H9 (cell line): ENCODE measurements at places on chromosomes 16 and 17.

DNA sequence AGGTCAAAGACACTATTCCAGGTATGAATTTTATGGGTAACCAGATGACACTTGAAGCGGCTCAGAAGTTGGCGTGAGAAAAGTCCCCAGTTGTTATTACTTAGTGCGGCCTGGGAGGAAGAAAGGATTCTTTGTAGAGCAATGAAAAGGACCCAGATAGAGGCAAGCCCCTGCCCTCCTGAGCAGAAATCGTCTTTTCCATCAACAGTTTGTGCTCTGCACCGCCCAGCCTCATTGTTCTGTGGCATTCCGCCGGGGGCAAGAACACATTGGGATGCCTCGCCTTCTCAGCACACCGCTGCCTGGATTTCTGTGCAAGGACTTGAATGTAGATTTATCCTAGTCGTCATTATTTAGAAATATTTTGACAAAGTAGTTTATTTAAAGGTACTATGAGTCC is 32.7 kb upstream of the CRHR1 start:
- DNase-seq: no peak

DNA sequence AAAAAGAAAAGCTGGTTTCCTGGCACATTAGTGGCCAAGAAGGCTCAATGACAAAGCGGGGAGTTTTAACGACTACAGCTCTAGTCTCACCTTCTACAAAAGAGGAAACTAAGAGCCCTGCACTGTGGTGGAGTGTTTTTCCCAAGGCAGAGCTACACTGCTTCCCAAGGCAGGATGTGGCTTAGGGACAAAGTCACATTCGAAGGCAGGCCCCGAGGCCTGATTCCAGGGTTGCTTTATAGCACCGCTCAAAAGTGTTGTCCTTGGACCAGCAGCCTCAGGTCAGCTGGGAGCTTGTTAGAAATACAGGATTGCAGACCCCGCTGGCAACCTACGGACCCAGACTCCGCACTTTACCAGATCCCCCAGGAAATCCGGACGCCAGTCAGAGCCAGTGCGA is 23.8 kb downstream of the TMEM92 start:
- no peak for DNase-seq

- DNase-seq: no peak
These were observed 2.1 kb downstream of the HCRT start for GRCh38 chr17:42182927-42183734.

DNA sequence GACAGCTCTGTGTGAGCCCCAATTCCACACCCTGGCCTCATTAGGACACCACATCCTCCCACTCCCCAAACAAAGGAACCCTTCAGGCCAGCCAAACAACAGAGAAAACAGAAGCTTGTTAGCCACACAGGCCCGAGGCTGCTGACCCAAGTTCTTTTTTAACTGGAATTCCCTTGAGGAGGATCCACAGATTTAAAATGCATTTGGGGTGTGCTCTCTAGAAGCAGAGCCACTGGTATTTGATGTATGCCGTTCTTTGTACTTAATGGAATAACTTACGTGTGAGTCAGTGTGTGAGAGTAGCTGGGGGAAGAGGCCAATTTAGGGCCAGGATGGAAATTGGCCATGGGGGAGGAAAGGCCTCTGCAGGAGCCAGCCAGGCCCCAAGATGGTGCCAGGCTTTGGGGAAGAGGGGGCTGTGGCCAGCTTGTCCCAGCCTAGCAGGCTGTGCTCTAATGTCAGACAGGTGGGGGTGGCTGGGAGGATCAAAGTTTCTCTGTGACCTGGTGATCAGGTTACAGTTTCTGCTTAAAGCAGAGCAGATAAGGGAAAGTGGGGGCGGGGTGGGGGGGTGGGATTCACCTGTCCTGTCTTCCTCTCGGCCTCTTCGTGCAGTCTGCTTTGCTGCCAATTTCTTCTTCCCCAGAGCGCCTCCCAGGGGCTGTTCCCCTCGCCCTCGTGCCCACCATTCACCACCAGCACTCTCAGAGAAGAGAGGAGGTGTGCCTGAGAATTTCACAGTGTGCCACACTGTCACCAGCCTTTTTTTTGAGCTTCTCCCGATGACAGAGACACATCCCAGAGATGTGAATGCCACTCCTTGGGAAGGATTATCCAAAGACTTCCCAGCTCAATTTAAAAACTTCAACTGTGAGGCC is 50.8 kb downstream of the TOM1L2 start:
- peak; percentile 86 for DNase-seq

DNA sequence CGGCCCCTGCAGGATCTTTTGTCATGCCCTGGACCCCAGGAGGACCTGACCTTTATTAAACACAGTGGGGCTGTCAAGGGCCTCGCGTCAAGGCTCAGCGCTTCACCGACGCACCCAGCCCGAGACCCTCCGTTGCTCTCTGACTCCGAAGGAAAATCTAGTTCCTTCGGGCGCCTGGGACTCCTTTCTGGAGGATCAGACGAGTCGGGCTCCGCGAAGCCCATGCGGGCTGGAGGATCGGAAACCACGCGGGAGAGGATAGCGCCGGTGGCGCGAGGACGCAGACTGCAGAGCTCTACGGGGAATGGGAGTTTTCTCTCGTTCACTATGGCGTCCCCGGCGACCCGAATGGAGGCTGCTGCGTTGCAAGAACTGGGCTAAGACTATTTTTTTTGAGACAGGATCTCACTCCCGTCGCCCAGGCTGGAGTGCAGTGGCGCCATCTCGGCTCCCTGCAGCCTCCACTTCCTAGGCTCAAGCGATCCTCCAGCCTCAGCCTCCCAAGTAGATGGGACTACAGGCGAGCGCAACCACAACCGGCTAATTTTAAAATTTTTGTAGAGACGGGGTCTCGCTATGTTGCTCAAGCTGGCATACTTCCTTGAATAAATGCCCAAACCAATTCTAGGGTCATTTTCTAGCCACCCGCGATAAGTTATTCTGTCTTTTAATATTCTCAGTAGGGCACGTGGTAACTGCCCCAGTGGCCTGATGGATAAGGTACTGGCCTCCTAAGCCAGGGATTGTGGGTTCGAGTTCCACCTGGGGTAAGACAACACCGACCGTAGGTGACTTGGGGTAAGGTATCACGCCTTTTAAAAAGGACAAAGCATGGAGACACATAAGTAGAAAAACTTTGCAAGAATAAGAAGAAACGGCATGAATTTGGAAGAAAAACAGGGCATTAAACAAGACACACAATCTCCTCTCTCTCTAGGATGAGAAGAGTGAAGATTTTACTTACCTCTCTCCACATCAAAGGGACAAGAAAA is 5.5 kb downstream of the OR1F1 start:
- DNase-seq: no peak

DNA sequence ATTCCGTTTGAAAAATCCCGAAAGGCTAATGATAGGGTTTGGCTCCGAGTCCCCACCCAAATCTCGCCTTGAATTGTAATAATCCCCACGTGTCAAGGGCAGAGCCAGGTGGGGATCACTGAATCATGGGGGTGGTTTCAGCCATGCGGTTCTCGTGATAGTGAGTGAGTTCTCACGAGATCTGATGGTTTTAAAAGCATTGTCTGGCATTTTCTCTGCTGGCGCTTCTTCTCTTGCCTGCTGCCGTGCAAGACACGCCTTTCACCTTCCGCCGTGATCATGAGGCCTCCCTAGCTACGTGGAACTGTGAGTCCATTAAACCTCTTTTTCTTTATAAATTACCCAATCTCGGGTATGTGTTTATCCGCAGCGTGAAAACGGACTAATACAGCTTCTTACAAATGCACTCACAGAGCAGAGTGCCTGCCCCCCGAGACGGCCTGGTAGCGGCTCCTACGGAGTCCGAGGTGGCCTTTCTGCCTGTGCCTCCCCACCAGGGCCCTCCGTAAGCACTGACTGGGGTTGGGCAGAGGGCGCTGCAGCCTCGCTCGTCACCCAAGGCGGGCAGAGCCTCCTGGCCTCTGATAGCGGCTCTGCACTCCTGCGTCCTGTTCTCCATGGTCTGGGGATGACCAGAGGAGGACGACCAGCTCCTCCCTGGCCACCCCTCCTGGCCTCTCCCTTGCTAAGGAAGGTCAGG is 131.7 kb downstream of the FOXL1 start:
- DNase-seq: peak; percentile 70

GRCh38 chr17:57861790-57862693 is 12.2 kb upstream of the MRPS23 start:
- DNase-seq: peak; percentile 61

GRCh38 chr17:43660816-43661493 is 767 bp downstream of the MEOX1 start:
- DNase-seq: no peak

DNA sequence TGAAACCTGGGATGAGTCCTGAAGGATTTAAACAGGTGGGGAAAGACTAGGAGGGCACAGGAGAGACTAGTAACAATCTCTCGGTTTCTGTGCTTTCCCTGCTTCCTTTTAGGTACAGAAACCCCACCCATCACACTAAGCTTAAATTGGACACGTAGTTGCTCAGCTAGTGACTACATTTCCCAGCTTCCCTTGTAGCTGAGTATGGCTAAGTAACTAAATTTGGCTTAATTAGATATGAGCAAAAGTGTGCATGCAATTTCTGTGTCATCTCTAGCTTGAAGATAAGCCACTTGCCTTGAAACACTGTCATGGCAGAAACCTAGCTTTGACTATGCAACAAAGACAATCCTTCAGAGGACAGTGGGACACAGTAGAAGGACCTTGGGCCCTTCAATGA is 36.5 kb downstream of the CACNG1 start:
- DNase-seq: no peak

- DNase-seq: no peak
These were observed 195.3 kb downstream of the ZNF423 start for GRCh38 chr16:49660626-49661025.

- DNase-seq: no peak
These were observed 4.9 kb upstream of the PSMD7 start for GRCh38 chr16:74291577-74292208.

GRCh38 chr17:33868899-33869298 is 386.2 kb upstream of the CCL2 start:
- DNase-seq: no peak

- DNase-seq: no peak
These were observed 205.6 kb downstream of the FOXL1 start for GRCh38 chr16:86783636-86784626.

DNA sequence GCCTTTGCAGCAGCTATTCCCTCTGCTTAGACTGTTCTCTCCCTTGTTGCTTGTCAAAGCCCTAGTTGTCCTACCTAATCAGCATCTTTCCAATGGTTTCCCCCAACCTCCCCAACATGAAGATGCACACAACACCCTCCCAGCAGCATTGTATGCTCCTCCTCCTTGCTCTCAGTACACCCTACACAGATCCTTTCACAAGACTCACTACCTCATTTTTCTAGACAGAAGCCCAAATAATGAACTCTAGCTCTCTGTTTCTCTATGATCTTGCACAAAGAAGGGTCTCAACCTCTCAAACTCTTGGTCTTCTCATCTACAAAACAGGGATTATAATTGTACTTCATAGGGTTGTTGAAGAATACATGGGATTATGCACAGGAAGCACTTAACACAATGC is 19.4 kb downstream of the PSME3IP1 start:
- no peak for DNase-seq

- DNase-seq: no peak
These were observed 1.2 kb downstream of the ABCA5 start for GRCh38 chr17:69325518-69326376.

DNA sequence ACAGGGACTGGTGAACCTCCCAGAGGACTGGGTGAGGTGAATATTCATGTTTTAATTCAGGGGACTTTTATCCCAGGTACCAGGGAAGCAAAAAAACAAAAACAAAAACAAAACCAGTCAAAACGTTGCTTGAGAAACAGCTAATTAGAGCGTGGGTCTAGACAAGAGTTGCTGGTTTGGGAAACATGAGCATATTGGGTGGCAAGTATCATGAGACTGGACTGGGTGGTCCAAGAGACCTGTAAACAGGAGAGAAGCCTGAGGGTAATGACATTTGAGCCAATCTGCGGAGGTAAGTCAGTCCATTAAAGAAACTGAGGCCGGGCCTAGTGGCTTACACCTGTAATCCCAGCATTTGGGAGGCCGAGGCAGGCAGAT is 11.5 kb upstream of the BPTF start:
- no peak for DNase-seq

DNA sequence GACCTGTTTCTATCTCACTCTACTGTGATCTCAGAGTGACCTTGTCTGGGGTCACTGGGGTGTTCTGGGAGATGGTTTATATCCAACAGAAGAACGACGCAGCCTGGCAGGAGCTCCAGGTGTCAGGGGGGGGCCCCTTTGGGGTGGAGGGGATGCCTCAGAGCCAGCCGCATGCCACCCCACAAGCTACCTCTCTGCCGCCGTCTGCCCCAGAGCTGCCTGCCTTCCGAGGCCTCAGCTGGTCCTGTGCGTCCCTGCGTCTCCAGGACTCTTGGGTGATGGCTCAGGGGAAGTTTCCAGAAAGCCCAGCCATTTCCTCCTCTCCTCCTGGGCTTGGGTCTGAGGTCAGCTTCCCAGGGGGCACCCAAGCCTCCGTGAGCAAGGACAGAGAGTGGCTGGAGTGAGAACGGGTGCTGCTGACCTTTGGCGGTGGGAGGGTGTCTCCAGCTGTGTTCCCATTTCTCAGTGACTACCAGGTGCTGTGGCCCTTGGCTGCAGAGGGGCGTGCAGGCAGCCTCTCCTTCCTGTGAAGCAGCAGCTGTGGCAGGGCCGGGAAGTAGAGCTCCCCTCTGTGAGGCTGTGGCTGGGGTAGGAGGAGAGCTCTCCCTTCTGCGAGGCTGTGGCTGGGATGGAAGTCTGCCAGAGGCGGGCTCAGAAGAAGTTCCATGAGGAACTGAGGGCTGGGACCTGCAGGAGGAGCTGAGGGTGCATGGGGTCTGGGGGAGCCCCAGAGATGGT is 19.8 kb downstream of the JPH3 start:
- no peak for DNase-seq

- DNase-seq: peak; percentile 96
These were observed at the start of gene PIPOX for GRCh38 chr17:29042679-29043538. Gene PIPOX, plus strand, starts transcription at chr17:29043141. Its CDS starts 85 bp downstream, at chr17:29043226.

DNA sequence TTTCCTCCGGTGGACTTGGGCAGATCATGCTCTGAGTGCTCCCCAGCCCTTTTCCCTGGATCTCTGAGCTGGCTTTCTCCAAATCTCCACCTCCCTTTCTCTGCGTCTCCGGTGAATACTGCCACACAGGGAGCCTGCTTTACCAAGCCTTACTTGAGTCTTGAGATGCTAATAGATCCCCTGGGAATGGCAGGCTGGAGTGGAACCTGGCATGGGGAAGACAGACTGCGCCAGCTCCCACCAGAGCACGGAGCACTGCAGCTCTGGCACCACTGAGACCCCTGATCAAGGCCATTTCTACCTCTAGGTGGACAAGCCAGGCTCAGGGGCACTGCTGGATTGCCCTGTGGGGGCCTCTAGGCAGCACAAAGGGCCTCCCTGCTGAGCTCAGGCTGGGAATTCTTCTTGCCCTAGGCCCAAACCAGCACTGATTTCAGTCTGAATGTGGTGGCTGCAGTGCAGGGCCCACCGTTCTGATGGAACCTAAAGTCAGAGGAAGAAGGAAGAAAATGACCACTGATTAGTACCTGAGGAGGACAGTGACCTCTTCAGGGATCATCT is 74.3 kb upstream of the CRHR1 start:
- DNase-seq: peak; percentile 67

- no peak for DNase-seq
These were observed 3.8 kb downstream of the ERCC4 start for GRCh38 chr16:13923703-13924298.

GRCh38 chr17:40952661-40953060 is 14.1 kb downstream of the KRT39 start:
- DNase-seq: no peak

- DNase-seq: no peak
These were observed 10.8 kb downstream of the TMEM114 start for GRCh38 chr16:8579559-8579958.

GRCh38 chr16:78549366-78549765 is 449.9 kb downstream of the WWOX start:
- no peak for DNase-seq
